Activated CD8-positive, alpha-beta T cell treated with anti-CD3 and anti-CD28 coated beads, Interleukin-2, amount 10 ng/mL, durations not matched to agents 7 days and 5 days (primary cell): ENCODE measurements at places on chromosomes 1 and 21. TPM values are rescaled to one million over a fixed set of nuclear protein-coding genes. Genes with fewer than 3 reads are reported as not detected.

Gene LRRC39
- 0.52 TPM for total RNA-seq

Gene EPHA10
- not detected for total RNA-seq

Gene KIF21B
- total RNA-seq: 158 TPM

Gene BSND
- 0.05 TPM for total RNA-seq

Gene OR2W3
- total RNA-seq: not detected

Gene EYA3
- 34.5 TPM for total RNA-seq

Gene ZMYND12
- total RNA-seq: 0.63 TPM

Gene TUFT1
- 0.42 TPM for total RNA-seq

Gene NKAIN1
- total RNA-seq: 0.63 TPM

Gene TRPM2
- total RNA-seq: 35.6 TPM

Gene COL11A1
- not detected for total RNA-seq

Gene FCRL1
- total RNA-seq: not detected

Gene HSD3B1
- not detected for total RNA-seq

Gene SDC3
- total RNA-seq: not detected

Gene PKP1
- not detected for total RNA-seq

Gene GPR153
- 1.0 TPM for total RNA-seq

- DNase-seq: no peak
- H3K27ac ChIP-seq: no peak overlapping the region
- H3K27me3 ChIP-seq: peaks cover 7% of the 10 kb centered on the region
- no peaks in the 10 kb centered on the region for H3K36me3 ChIP-seq
- H3K4me1 ChIP-seq: no peaks in the 10 kb centered on the region
Measured at GRCh38 chr1:168767894-168768584, 39.0 kb upstream of the DPT start.

DNA sequence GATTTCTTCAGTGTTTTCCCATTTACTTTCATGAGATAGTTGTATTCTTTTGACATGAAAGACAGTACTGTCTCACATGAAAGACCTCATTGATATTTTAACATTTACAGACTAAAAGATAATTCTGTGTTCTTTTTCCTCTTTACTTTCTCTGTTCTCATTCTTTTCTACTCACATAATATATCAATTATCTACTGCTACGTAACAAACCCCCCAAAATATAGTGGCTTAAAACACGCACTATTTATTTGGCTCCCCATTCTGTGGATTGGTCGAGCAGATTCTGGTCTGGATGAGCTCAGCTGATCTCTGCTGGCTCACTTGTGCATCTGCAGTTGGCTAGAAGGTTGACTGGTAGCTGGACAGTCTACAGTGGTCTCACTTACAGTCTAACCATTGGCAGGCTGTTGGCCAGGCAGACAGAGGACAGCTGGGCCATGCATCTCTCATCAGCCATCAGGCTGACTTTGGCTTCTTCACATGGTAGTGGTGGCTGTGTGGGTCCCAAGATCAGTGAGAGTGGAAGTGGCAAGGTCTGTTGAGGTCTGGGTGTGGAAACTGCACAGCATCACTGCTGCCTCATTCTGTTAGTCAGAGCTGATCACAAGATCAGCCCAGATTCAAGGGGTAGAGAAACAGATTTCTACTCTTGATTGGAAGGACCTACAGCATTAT, 63.2 kb downstream of the MPZL1 start:
- peaks cover 5% of the 10 kb centered on the region for H3K4me1 ChIP-seq
- no peaks in the 10 kb centered on the region for H3K27me3 ChIP-seq
- no peak overlapping the region for H3K27ac ChIP-seq
- DNase-seq: no peak

DNA sequence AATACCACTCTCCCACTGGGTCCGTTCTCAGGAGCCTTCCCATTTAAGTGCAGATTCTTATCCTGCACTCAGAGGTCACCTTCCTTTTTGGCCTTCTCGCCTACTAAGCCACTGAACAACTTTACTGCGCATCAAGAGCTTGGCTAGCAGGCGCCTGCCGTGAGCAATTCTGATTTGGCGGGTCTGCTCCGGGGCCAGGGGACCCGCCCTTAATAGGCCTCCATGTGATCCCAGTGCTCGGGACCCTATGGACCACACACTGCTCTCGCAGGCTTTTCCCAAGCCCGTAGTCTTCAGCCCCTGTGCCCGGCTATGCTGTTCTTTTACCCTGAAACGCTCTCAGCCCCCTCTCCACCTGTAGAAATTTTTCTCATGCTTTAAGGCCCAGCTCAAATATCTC, 45.1 kb downstream of the BCL9 start:
- no peak for DNase-seq
- no peak overlapping the region for H3K4me3 ChIP-seq
- peaks cover 8% of the 10 kb centered on the region for H3K4me1 ChIP-seq
- no peak overlapping the region for H3K27ac ChIP-seq
- H3K27me3 ChIP-seq: peaks cover 13% of the 10 kb centered on the region

DNA sequence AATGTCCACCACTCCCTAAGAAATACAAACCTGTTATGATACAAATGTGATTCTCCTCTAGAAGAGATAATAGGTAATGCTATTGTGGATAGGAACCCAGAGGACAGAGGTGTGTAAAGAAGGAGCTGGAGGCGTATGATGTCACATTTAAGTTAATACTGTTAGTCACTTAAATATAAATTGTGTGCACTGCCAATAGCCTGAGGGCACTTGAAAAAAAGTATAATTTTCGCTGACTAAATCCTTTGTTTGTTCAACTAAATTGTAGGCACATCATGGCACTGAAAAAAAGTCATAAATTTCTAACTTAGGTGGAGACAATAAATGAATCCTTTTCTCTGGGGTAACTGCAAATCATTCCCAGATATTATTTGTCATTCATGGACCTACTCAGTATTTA, 4.4 kb downstream of the RCSD1 start:
- H3K4me3 ChIP-seq: peak overlapping the region; percentile 98
- DNase-seq: no peak
- H3K36me3 ChIP-seq: peaks cover 84% of the 10 kb centered on the region
- H3K4me1 ChIP-seq: peaks cover 78% of the 10 kb centered on the region
- peak overlapping the region; percentile 98 for H3K27ac ChIP-seq

GRCh38 chr1:236123563-236123962, 18.8 kb upstream of the GPR137B start:
- H3K4me1 ChIP-seq: peaks cover 26% of the 10 kb centered on the region
- H3K36me3 ChIP-seq: no peaks in the 10 kb centered on the region
- H3K27ac ChIP-seq: no peak overlapping the region
- no peak overlapping the region for H3K4me3 ChIP-seq
- H3K27me3 ChIP-seq: peaks cover 14% of the 10 kb centered on the region

DNA sequence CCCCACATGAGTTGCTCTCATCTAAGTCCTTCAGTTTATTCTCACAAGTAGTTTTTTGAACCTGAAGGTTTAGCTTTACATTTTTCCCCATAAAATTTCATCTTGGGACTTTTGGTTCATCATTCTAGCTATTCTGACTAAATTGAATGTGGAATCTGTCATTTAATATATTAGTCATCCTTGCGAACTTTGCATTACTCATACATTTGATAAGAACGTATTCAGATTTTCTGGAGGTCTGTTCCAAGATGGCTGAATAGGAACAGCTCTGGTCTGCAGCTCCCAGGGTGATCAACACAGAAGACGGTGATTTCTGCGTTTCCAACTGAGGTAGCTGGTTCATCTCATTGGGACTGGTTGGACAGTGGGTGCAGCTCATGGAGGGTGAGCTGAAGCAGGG, 59.8 kb upstream of the CSF1 start:
- H3K36me3 ChIP-seq: no peaks in the 10 kb centered on the region
- no peak for DNase-seq
- no peak overlapping the region for H3K4me3 ChIP-seq
- peaks cover 10% of the 10 kb centered on the region for H3K4me1 ChIP-seq
- H3K27ac ChIP-seq: no peak overlapping the region
- no peaks in the 10 kb centered on the region for H3K27me3 ChIP-seq

DNA sequence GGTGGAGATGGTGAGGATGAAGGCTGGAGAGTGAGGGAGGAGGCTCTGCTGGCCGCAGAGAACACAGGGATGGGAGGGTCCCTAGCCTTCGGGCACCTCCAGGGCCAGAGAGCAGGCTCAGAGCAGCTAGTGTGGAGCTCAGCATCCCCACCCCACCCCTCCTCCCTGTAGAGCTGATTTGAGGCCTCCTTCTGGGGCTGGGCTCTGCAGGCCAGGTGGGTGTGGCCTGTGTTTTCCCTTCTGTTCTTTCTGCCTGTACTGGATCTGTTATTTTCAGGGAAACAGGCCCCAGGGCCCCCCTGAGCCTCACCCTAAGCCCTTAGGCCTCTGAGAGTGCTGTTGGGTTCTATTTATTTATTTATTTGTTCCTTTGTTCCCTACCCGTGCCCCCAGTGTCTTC, 44.8 kb downstream of the TMCC2 start:
- no peak for DNase-seq
- peaks cover 4% of the 10 kb centered on the region for H3K27me3 ChIP-seq
- no peaks in the 10 kb centered on the region for H3K36me3 ChIP-seq
- no peak overlapping the region for H3K27ac ChIP-seq

GRCh38 chr1:8136766-8137165, 110.7 kb upstream of the ERRFI1 start:
- H3K27me3 ChIP-seq: peaks cover 40% of the 10 kb centered on the region
- no peak overlapping the region for H3K27ac ChIP-seq
- no peaks in the 10 kb centered on the region for H3K36me3 ChIP-seq
- no peak for DNase-seq
- H3K4me3 ChIP-seq: no peak overlapping the region
- H3K4me1 ChIP-seq: no peaks in the 10 kb centered on the region

DNA sequence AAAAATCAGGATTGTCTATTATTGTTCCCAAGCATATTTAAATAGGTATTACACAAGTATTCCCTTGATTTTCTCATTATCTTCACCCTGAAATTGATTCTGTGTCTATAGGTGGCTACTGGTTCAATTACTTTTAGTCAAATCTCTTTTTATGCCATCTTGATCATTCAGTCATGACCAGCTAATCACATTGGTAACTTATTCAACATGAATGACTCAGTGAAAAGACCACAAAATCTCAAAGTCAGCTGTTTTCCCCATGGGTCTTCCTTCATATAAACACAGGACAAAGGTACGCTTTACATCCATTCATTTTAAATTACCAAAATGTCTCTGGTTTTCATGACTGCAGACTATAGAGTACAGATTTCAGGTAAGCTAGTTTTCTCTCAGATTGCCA, 23.7 kb upstream of the NRIP1 start:
- DNase-seq: no peak
- H3K36me3 ChIP-seq: no peaks in the 10 kb centered on the region
- no peak overlapping the region for H3K27ac ChIP-seq
- no peaks in the 10 kb centered on the region for H3K4me1 ChIP-seq
- H3K27me3 ChIP-seq: no peaks in the 10 kb centered on the region

DNA sequence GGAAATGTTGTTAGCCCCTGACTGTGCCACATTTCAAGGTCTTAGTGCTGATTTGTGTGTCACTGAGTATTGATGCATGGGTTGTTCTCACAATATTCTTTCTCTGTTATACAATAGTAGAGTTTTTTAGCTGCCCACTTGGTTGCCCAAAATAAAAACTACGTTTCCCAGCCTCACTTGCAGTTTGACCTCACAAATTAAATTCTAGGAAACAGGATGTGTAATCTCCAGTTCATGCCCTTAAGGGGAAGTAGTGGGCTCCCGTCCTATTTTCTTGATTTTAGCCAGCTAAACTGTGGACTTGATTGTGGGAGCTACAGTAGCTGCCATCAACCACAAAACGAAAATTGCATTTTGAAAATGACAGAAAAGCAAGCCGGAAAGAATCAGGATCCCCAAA, 27.3 kb upstream of the LAMC1 start:
- no peaks in the 10 kb centered on the region for H3K36me3 ChIP-seq
- peaks cover 31% of the 10 kb centered on the region for H3K27me3 ChIP-seq
- DNase-seq: no peak
- no peak overlapping the region for H3K4me3 ChIP-seq
- no peaks in the 10 kb centered on the region for H3K4me1 ChIP-seq

DNA sequence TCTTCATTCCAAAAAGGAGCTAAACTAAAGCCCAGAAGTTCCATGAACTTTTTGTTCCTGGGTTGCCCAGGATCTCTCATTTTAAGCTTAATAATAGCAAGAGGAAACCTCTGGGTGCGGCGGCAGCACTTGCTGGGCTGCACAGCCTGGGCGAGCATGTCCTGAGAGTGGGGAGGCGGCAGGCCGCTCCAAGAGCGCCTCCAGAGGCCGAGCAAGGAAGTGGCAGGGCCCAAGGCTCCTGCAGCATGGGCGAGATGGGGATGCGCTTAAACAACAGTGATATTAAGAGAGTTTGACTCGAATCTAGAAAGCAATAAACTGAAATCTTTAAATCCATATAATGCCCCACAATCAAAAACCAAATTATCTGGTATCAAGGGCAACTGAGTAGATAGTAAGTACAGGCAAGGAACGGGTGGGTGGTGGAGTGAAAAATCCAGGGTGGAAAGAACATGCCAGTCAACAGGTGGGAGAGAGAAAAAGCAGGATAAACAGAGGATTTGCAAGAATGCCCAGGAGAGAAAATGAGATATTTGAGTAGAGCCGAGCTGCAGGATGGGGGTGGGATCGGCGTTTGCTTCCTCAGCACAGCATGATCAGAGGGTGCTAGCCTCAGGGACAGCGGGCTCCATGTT, 14.1 kb upstream of the TNR start:
- no peak overlapping the region for H3K27ac ChIP-seq
- no peaks in the 10 kb centered on the region for H3K36me3 ChIP-seq
- DNase-seq: peak; percentile 25
- peaks cover 2% of the 10 kb centered on the region for H3K27me3 ChIP-seq

DNA sequence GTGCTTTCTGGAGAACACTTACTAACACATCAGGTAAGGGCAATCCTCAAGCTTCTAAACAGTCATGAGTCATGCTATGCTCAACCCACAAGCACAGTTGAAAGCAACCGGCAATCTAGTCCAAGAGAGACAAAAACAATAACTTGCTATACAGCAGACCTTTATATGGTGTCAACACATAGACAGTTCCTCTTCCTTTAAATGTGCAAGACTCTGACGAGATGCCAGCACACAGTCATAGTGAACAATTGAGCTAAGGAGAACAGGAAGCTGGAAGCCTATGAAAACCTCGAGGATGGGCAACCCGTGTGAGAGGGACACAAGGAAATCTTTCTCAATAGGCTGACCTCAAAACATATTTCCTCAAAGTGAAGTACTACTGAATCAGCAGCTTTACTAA, 5.3 kb downstream of the ADIPOR1 start:
- no peak for DNase-seq
- H3K36me3 ChIP-seq: peaks cover 29% of the 10 kb centered on the region
- H3K4me3 ChIP-seq: no peak overlapping the region
- no peak overlapping the region for H3K27ac ChIP-seq
- H3K27me3 ChIP-seq: no peaks in the 10 kb centered on the region

GRCh38 chr1:83508485-83509151, 490.3 kb downstream of the TTLL7 start:
- H3K27me3 ChIP-seq: no peaks in the 10 kb centered on the region
- DNase-seq: peak; percentile 76
- peak overlapping the region; percentile 91 for H3K27ac ChIP-seq
- H3K4me3 ChIP-seq: peak overlapping the region; percentile 64
